Esophagus mucosa (tissue), 1 donor: ENCODE measurements at places on chromosomes 16 and 17.
A peak's percentile ranks its signal among the peaks of the same experiment; 100 is the strongest.

DNA sequence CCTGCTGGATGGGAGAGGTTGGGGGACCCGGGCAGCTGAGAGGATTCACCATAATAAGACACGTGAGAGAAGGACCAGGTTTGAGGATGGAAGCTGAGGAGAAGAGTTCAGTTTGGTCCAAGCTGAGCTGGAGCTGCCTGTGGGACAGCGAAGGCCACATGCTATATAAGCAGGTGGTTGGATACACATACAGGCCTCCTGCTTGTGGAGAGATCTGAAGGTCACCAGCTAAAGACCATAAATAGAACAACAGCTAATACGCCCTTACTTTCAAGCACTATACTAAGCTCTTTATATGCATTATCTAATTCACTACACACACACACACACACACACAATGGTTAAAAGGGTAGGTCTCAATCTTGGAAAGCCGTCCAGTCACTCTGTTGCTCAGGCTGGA, 32.1 kb downstream of the DUSP14 start:
- ATAC-seq = no peak

DNA sequence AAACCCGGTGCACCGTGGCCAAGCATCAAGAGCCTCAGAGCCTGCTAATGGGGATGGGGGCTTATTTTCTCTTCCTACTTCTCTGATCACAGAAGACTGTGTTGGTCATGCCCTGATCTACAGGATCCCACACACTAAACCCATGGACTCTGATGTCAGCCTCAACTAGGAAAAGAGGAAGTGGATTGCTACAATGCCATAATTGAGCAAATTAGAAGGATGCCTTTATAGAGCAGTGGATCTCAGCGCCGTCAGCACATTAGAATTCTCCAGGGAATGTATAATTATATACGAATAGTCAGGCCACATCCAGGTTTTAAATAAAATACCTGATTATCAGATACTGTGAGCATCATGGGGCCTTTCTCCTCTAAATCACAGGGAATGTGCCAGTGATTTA, 64.8 kb downstream of the VAT1L start:
- no peak for ATAC-seq

- no peak for ATAC-seq
These were observed 238.7 kb upstream of the TNRC6C start for GRCh38 chr17:77719806-77720205.

GRCh38 chr16:57276596-57276995, 7.9 kb downstream of the PLLP start:
- ATAC-seq = peak; percentile 86

- ATAC-seq = no peak
These were observed 317.9 kb downstream of the SNX29 start for GRCh38 chr16:12294471-12294870.

GRCh38 chr17:49369089-49369488, 7.0 kb upstream of the ZNF652 start:
- no peak for ATAC-seq
